ENCODE measurements at places on chromosomes 16 and 17. TPM values are rescaled to one million over a fixed set of nuclear protein-coding genes. Genes with fewer than 3 reads are reported as not detected.

The RASL10B gene
- total RNA-seq: 0.27 TPM

The MCRIP2 gene
- total RNA-seq: 32.0 TPM

The HS3ST3B1 gene
- total RNA-seq: 28.0 TPM

The SLC46A1 gene
- 2.8 TPM for total RNA-seq

The CA5A gene
- not detected for total RNA-seq

The IRX5 gene
- total RNA-seq: 0.32 TPM

The CDRT15 gene
- not detected for total RNA-seq

The TBC1D3 gene
- total RNA-seq: not detected

The ST6GALNAC1 gene
- 2.0 TPM for total RNA-seq

Measured in T-helper 2 cell treated with Interferon-gamma antibody and Interleukin-4, amounts not matched to agents 100 ng/mL and 5 ng/mL, for 36 hours (primary cell).